CD8-positive, alpha-beta memory T cell (primary cell): ENCODE measurements at places on chromosomes 16 and 17. TPM values are rescaled to one million over a fixed set of nuclear protein-coding genes. Genes with fewer than 3 reads are reported as not detected.

DNA sequence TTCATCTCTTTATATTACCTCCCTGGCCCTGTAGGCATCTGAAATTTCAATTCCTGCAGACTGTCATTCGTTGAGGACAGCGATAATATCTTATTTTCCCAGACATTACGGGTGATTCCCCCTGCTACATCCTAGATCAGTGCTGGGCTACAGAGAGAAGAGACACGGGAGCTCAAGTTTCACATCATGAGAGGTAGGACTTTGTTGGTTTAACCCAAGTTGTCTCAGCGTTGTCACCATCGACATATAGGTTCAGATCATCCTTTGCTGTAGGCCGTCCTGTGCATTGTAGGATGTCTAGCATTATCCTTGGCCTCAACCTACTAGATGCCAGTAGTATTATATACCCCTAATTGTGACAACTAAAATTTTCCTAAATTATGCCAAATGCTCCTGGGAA, 19.3 kb downstream of the MT1X start:
- H3K4me3 ChIP-seq = no peak overlapping the region
- DNase-seq = no peak
- peaks cover 11% of the 10 kb centered on the region for H3K4me1 ChIP-seq
- no peak overlapping the region for H3K27ac ChIP-seq

- H3K36me3 ChIP-seq = no peaks in the 10 kb centered on the region
- no peak for DNase-seq
- no peaks in the 10 kb centered on the region for H3K4me1 ChIP-seq
- no peak overlapping the region for H3K4me3 ChIP-seq
- H3K27me3 ChIP-seq = no peaks in the 10 kb centered on the region
Observed at GRCh38 chr17:9330141-9330540, 245.5 kb downstream of the STX8 start.

- H3K27me3 ChIP-seq = no peaks in the 10 kb centered on the region
- no peaks in the 10 kb centered on the region for H3K36me3 ChIP-seq
- no peak overlapping the region for H3K4me3 ChIP-seq
- no peak overlapping the region for H3K27ac ChIP-seq
Observed at GRCh38 chr16:65339062-65339461, 217.2 kb upstream of the CDH11 start.

- no peaks in the 10 kb centered on the region for H3K36me3 ChIP-seq
- H3K4me1 ChIP-seq = no peaks in the 10 kb centered on the region
- no peak overlapping the region for H3K4me3 ChIP-seq
- H3K27ac ChIP-seq = no peak overlapping the region
- no peak for DNase-seq
- no peaks in the 10 kb centered on the region for H3K27me3 ChIP-seq
Observed at GRCh38 chr16:85483424-85483823, 129.7 kb upstream of the GSE1 start.

DNA sequence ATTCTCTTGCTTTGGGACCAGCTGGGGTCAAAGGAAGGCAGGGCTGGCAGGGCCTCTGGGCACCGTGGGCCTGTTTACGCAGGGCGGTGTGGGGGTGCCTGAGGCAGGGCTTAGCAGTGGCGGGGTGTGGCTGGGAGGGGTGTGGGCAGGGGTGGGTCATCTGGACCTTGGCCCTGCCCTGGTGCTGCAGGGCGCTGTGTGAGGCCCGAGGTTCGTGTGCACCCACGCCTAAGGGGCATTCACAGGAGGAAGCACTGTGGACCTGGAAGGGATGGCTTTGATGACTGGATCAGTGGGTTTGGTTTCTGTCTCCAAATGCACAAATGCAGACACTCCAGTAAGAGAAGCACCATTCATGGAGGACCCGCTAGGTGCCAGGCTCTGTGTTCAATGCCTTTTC, 37.3 kb downstream of the BCO1 start:
- no peak overlapping the region for H3K27ac ChIP-seq
- no peak overlapping the region for H3K4me3 ChIP-seq
- no peaks in the 10 kb centered on the region for H3K36me3 ChIP-seq

NACA2 gene
- not detected for total RNA-seq

CES4A gene
- 4.2 TPM for total RNA-seq

DNA sequence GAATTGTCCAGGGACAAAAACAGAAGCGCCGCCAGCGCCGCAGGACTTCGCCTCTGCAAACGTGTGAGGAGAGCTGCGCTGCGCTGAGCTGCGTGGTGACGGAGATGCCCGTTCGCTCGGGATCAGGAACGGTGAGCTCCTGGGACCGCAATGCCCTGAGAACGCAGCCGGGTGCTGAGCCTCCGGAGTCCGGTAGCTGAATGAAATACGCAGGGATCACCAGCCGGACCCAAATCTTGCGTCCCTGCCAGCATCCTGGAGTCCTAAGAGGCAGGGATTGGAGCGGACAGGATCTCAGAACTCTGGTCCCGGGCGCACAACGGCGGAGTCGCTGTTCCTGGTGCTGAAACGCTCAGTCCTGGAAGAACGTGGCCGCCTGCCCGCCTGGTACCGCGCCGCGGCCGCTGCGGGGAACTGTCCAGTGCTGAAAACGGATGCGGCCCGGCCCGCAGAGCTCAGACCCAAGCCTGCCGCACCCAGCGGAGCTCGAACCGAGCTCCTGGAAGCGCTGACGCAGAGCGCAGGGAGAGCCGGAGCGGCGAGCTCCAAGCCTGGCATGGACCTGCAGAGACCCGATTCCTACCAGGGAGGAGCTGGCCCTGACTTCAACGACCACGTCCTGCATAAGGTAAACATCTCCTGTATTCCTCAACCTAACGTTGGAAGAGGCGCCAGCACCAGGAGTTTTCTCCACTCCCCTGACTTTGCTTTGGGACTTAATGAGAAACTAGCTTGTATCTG, 41.5 kb downstream of the CD300LF start:
- no peaks in the 10 kb centered on the region for H3K4me1 ChIP-seq
- no peaks in the 10 kb centered on the region for H3K36me3 ChIP-seq
- peaks cover 18% of the 10 kb centered on the region for H3K27me3 ChIP-seq
- DNase-seq = peak; percentile 49
- H3K27ac ChIP-seq = no peak overlapping the region
- no peak overlapping the region for H3K4me3 ChIP-seq

NAGPA gene
- 19.0 TPM for total RNA-seq
